T-cell (primary cell): ENCODE measurements at places on chromosomes 6 and 20. TPM values are rescaled to one million over a fixed set of nuclear protein-coding genes. Genes with fewer than 3 reads are reported as not detected.

The NEU1 gene
- 29.2 TPM for total RNA-seq

The FOXQ1 gene
- total RNA-seq: not detected

The SF3B5 gene
- 111 TPM for total RNA-seq

The SLC26A8 gene
- total RNA-seq: not detected

The RAE1 gene
- total RNA-seq: 29.0 TPM

The SYCP2 gene
- 3.3 TPM for total RNA-seq

The DPPA5 gene
- total RNA-seq: not detected

The VNN1 gene
- total RNA-seq: not detected

The SUMO4 gene
- 6.6 TPM for total RNA-seq

The C6orf58 gene
- not detected for total RNA-seq

The CEP162 gene
- total RNA-seq: 7.4 TPM

The KHDRBS2 gene
- 0.18 TPM for total RNA-seq

The TMEM74B gene
- total RNA-seq: not detected

The CLVS2 gene
- not detected for total RNA-seq

The ADGRF4 gene
- not detected for total RNA-seq
